ENCODE measurements at places on chromosomes 1 and 21.

DNA sequence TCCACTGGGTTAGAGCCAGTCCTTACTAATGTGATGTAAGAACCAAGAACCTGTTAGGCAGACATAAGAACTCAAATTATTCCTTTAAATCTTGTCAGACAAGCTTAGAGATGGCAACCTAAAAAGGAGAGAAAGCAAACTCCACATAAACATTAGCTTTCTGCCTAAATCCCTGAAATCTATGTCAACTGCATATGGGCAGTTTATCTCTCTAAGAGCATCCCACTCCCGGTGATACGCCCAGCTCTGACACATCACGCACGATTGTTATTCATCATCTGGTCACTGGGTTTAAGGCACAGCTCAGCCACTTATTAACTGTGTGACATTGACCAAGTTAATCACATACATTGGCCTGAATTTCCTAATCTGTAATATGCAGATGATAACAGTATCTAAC is 323.7 kb downstream of the HHIPL2 start:
- DNase-seq = no peak

DNA sequence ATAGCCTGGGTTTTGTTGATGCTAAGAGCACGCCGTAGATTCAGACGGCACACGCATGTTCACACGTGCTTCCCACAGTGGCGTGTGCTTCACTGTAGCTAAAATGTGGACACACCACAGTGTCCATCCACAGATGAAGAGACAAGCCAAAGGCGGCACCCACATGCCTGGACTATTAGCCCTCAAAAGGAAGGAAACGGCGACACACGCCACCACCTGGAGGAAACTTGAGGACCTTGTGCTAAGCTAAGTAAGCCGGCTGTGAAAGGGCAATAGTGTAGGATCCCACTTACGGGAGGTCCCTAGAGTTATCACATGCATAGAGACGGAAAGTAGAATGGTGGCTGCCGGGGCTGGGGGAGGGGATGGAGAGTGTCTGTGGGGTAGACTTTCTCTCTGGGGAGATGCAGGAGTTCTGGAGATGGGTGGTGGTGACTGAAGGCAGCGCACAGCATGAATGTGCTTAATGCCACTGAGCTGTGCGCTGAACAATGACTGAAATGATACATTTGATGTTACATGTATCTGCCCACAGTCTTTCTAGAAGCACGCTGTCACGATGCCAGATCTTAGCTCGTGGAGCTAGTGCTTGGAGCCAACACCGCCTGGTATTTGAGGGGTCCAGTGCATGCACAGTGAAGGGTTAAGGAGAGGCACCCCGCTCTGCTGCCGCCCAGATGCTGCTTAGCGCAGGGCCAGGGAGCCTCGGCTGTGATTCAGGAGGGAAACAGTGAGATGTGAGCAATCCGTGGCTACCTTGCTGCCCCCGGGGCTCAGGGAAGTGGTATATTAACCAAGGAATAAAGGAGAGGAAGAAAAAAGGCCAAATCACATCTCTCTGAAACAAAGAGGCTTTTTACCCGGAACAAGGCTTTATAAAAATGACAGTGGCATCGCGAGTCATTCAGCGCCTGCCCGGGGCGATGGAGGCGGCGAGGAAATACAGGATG is 103.7 kb downstream of the PRDM16 start:
- no peak for DNase-seq

DNA sequence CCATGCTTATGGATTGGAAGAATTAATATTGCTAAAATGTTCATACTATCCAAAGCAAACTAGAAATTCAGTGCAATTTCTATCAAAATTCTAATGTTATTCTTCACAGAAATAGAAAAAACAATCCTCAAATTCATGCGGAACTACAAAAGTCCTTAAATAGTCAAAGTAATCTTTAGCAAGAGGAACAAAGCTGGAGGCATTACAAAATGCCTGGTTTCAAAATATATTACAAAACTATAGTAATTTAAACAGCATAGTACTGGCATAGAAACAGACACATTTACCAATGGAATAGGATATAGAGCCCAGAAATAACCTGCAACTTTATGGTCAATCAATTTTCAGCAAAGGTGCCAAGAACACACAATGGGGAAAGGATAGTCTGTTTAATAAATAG is 3.8 kb downstream of the CTSS start:
- DNase-seq = no peak

GRCh38 chr1:215970406-215970805 is 403.3 kb downstream of the KCTD3 start:
- DNase-seq = no peak

DNA sequence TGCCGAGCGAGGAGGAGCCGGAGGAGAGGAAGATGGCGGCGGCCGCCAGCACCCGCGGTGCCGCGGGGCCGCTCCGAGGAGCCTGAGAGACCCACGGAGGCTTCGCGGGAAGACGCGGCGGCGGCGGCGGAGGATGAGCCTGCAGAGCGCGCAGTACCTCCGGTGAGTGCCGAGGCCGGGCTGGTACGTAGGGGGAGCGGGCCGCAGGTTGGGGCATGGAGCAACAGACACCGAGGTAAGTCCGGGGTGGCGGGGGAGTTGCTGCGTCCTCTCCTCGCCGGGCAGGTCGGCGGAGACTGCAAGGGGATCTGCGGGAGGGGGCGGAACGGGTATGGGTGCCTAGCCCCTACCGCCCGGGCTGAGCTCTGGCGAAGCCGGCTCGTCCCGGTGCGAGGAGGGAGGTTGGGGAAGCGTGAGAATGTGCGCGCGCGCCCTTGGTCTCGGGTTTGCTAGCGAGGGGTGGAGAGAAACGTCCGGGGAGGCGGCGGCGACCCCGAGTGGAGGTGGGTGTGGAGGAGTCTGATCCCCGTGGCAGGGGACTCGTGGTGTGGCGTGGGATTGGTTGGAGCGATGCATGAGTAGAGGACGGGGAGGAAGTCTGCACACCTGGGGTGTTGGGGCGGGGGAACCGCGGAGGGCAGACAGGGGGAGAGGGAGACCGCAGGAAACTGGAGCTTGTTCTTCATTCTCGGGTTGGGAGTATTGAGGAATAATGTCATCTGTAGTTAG is at the start of gene SMG7:
Gene SMG7 (plus strand): TSS at position 12 of the 729 bp plus-strand sequence. CDS start 122 bp downstream, at position 134.
- DNase-seq = peak; percentile 13

DNA sequence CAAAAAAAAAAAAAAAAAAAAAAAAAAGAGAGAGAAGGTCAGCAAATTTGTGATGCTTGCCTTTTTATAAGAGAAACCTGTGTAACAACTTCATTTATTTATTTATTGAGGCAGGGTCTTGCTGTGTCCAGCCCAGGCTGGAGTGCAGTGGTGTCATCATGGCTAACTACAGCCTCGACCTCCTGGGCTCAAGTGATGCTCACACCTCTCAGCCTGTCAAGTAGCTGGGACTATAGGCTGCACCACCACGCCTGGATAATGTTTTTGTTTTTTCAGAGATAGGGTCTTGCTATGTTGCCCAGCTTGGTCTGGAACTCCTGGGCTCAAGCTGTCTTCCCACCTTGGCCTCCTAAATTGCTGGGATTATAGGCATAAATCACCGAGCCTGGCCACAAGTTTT is 42.4 kb downstream of the DHCR24 start:
- no peak for DNase-seq

DNA sequence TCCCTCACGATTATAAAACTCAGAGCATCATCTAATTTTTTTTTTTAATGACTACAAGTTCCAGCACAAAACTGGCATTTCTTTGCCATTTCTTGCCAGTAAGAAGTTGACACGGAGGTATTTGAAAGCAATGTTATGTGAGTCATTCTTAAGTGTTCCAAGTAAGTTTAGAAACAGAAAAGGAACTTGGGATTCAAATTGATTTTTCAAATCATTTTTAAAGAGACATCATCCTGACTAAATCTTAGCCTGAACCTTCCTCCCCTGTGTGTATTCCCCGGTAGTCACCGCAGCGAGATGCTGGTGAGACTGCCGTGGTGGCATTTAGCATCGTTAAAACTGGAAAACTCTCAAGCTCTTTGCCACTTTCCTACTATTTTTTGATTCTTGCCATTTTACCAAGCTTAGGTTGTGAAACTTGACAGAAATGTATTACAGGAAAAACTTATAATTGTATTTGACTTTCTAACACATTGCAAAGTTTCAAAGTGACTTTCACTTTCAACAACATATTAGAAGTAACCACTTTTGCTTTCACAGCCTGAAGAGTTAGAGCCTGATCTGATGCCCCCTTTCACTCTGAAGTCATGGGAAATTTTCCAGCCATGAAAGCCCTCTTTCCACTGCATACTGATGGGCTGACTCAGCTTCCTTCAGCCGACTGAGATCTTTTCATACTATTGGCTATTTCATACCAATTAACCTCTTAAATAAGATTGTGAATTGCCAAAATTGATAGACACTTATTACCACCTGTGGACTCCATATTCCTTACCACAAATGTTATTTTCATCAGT is 61.4 kb downstream of the OLFML2B start:
- peak; percentile 41 for DNase-seq

- DNase-seq = no peak
Measured at GRCh38 chr1:8560035-8560434, 242.1 kb downstream of the SLC45A1 start.

DNA sequence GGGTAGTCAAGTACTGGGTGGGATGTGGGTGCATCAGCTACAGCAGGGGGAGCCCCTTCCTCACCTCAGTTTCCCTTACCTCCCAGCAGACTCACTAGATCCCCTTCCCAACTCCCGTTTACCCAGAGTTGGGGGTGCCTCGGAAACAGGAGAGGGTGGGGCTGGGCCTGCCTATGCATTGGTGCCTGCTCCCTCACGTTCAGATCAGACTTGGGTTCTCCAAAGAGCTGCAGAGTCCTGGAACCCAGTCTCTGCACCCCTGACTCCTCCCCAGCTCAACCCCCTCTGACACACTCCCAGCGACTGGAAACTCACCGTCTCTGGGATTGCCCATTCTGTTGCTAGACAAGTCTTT is 6.0 kb downstream of the FOXO6 start:
- no peak for DNase-seq

DNA sequence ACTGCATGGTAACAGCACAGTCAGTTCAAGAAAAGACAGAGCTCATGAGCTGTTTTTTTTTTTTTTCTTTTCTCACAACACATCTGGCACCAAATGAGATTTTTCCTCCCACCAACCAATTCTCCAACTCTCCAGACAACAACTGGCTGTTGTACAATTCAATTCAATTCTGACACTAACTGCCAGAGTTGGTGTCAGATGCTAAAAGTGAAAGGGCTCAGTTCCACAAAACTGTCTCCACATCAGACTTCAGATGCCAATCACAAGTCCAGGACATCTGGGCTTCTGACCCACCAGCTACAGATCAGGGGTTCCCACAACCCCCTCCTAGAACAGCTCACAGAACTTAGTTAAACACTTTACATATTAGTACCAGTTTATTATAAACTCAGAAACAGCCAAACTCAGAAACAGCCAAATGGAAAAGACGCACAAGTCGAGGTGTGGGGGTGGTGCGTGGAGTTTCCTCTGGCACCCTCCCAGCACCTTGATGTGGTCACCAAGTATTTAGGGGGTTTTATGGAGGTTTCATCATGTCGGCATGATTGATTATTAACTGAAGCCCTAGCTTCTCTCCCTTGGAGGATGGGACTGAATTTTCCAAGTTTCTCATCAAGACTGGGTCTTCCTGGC is 39.2 kb upstream of the LRRC8D start:
- DNase-seq = no peak

DNA sequence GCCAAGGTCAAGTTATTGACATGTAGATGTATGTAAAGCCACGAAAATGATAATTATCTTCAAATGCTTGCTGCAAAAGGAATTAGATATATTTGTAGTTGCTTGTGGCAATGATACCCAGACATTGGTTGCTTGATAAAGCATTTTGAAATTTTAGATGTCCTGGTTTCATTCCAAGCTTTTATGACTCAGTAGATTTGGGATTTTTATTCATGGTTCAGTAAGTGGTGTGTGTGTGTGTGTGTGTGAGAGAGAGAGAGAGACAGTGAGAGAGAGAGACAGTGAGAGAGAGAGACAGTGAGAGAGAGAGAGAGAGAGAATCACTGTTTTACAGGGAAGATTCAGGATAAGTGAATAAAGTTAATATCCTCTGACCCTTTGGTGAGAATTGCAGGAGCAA is 498.2 kb upstream of the C1orf87 start:
- DNase-seq = no peak

DNA sequence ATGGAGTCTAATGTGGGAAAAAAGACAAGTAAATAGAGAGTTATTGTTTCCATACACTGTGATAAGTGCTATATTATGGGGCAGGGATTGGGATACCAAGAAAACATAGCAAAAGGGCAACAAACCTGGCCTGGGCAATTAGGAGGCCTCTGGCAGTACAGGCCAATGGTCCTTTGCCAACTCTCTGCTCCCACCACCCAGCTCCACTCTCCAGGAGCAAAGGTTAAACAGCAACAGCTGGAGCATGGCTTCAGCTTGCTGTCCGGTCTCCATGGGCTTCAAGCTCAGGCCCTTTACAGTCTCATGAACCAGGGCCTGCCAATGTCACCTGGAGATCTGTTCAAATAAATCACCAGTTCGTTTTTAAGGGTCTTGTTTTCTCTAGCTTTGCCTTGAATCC is 37.2 kb upstream of the ARHGAP29 start:
- DNase-seq = no peak

DNA sequence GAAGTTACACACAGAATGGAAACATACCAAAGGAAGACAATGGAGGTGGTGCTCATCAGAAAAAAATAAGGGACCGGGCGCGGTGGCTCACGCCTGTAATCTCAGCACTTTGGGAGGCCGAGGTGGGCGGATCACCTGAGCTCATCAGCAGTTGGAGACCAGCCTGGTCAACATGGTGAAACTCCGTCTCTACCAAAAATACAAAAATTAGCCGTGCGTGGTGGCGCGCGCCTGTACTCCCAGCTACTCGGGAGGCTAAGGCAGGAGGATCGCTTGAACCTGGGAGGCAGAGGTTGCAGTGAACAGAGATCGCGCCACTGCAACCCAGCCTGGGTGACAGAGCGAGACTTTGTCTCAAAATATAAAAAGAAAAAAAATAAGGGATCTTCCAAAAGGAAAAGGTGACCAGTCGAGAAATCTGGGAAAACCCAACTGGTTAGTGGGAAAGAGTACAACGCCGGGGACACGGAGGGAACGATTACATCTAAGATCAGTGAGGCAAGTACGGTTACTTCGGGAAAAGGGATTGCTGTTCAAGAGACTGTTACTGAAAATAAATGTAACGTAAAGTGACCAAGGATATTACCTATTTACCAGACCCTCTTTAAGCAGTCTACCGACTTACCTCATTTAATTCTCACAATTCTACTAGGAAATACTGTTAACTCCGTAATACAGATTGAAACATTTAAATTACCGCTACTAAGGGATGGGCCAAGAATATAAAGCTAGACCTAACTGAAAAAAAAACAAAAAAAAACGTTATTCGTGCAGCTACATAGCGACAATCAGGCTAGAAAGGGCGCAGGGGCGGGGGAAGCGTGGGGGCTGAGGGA is 822 bp downstream of the CCT3 start:
- DNase-seq = no peak
